ENCODE measurements at places on chromosomes 7 and 10.
A peak's percentile ranks its signal among the peaks of the same experiment; 100 is the strongest.

- peak; percentile 47 for DNase-seq
Observed at GRCh38 chr7:134513169-134513752, 14.1 kb upstream of the AKR1B10 start.

DNA sequence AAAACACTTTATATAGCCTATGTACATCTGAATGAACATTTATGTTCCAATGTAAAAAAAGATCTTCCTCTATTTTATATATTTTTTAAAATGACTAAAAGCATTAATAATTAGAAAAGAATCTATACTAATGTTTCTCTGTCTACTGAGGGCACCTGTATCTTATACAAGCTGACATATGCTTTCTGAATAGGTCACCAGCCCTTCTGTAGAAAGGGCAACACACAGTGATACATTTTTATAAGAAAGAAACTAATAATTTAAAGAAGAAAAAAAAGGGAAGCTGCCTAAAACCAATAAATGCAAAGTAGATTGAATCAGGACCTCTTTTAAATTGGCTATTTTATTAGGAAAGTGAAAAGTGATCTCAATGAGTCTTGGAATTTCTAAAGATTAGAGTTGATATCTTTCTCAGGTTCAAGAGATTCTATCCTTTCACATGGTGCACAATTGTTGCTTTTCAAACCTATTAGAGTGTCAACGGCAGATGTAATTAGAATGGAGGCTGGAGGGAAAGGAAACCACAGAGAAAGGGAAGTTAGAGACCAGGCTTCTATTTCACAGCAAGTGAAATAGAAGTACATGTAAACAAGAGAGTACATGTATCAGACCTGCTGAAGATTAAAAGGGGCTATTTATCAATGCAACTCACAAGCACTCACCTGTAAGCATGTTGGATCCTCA is 6.3 kb downstream of the MTPN start:
- peak; percentile 90 for DNase-seq

DNA sequence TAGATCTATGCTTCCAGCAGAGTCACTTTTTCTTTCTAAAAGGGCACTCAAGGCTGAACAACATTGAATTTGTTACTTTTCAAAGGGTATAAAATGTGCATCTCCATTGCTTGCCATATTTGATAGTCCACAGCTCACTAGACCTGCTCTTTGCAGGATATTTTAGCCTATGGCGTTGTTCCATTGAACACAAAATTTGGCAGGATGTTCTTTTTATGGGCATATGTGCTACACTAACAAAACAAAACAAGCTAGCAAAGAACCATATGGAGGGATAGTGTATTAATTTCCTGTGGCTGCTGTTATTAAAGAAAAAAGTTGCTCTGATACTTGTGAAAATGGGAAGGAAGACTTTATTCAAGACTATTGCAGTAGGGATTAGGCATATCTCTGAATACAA is 828.7 kb downstream of the TYW1 start:
- DNase-seq, result no peak

- DNase-seq, result peak; percentile 56
Observed at GRCh38 chr10:99395750-99396445, 34.5 kb downstream of the GOT1 start.

DNA sequence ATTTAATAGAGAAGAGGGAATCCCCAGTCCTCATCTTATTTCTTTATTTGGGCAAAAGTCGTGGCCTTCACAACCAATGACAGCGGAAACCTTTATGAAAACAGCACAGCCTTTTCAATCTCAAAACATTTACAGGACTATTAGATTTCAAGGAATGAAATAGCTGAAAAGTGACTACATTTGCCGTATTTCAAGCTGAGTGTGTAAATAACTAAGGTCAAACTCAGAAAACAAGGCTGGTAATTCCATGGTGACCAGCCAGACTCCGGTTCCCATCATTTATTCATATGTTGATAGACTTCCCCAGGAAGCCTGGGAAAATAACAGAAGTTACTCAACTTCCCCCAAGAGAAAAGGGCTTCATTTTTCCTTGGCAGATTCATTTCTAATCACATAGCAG is 457.3 kb upstream of the NFE2L3 start:
- no peak for DNase-seq

All from KBM-7 (cell line).